ENCODE measurements at places on chromosomes 5 and 9. TPM values are rescaled to one million over a fixed set of nuclear protein-coding genes. Genes with fewer than 3 reads are reported as not detected.

- no peak for DNase-seq
These were observed 48.9 kb downstream of the MED27 start for GRCh38 chr9:132030626-132031325.

DNA sequence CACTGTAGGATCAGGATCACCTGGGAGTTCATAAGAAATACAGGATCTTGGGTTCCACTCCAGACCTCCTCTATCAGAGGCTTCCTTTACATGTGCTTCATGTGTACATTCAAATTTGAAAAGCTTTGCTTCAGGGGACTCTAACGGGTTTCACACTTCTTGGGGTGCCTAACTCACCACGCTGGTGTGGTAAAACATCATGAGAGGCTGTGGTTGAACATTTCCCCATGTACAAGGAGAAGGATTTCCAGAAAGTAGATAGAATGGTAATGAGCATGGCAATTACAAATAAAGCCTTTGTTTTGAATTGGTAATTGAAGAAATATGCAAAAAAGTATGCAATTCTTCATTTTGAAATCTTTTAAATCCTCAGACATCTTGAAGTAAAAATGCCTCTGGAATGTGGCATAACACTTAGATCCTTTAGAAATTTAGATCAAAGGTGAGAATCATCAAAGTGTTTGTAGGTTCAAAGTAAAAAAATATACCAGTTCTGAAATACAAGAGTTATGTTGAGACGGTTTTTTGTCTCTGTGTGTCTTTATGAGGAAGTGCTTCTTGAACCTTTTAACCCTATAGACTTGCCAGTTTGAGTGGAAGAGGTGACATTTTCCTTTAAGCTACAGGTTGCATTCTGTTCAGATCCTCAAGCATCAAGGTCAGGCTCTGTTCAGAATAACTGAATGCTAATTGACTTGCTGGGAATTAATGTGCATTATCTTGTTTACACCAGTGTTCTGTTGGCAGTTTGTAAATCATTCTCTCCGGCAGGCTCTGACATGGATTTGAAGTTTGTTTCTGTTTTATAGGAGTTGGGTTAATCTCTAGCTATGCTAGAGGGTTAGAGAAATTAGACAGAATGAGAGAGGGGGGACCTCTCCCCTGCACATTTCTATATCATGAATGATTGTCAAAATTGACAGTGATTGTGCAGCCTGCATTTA is 415.3 kb downstream of the MAN2A1 start:
- peak; percentile 7 for DNase-seq

- DNase-seq: no peak
These were observed 25.2 kb downstream of the TDRD7 start for GRCh38 chr9:97437051-97437600.

- no peak for DNase-seq
These were observed 709 bp downstream of the UAP1L1 start for GRCh38 chr9:137077758-137078693.

GRCh38 chr5:35644543-35644942 is 26.9 kb downstream of the SPEF2 start:
- no peak for DNase-seq

GRCh38 chr5:3217771-3218495 is 377.7 kb upstream of the IRX1 start:
- DNase-seq: no peak

DNA sequence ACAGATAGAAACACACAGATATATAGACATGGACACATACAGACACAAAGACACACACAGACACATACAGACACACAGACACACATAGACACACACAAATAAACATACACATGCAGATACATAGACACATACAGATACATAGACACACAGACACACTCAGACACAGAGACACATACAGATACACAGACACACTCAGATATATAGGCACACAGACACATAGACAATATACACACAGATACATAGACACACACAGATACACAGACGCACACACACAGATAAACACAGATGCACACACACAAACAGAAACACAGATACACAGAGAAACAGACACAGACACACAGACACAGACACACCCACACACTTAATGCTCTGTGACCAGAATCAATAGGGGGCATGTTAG is 156.8 kb downstream of the IRX2 start:
- DNase-seq: no peak

- peak; percentile 35 for DNase-seq
These were observed 160.8 kb downstream of the DEPDC1B start for GRCh38 chr5:60538955-60539866.

DNA sequence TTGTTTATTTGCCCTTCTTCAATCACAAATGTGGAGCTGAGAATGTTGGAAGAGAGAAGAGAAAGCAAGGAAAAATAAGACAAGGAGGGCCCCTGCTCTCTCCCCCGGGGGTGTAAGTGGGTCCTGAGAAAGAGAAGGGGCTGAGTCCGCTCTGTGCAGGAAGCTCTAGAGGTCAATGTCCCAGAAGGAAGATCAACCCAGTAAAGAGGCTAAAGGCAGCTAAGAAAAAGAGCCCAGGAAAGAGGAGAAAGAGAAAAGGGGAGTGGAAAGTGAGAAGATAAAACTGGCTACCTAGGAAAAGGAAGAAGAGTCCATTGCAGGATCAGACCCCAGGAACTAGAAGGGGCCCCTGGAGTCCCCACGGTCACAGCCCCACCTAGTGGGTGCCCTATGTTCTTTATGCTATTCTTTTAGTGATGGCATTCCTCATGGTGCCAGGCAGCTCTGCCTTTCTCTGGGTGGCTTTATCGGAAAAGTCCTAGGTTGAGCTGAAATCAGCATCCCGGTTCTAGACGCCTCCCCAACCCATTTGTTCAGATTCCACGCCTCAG is 583.4 kb downstream of the ACTL7B start:
- peak; percentile 80 for DNase-seq

Gene OCLN
- total RNA-seq: 2.3 TPM
